Myocyte (in vitro differentiated cells): ENCODE measurements at places on chromosomes 7 and 10. TPM values are rescaled to one million over a fixed set of nuclear protein-coding genes. Genes with fewer than 3 reads are reported as not detected.

DNA sequence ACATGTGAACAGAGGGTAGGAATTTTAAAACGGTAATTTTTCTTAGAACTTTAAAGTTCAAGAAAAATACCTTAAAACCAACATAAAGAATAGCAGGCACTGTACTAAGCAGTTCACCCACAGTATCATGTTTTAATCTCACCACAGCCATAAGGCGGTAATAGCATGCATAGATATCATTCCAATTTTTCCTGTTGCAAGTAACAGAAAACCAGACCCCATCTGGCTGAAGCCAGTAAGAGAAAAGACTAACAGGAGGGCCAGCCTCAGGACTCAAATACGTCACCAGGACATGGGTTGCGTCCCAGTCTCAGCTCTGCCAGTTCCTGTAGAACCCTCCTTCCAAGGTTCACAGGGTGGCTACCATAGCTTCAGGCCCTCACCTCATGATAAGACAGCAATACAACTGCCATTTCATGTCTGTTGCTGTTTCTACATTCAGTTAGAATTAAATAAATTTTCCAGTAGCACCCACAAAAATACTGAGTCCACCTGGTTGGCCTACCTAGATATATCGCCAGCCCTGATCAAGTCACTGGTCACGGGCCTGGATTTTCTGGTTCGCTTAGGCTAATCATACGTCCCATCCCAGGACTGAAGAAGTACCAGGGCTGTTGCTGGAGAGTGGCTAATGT is 2.0 kb upstream of the RNF32 start:
- no peak for DNase-seq

GRCh38 chr10:58645416-58646146 is 132.9 kb downstream of the BICC1 start:
- no peak for DNase-seq

GRCh38 chr7:38303866-38304265 is 30.4 kb upstream of the TARP start:
- no peak for DNase-seq

DNA sequence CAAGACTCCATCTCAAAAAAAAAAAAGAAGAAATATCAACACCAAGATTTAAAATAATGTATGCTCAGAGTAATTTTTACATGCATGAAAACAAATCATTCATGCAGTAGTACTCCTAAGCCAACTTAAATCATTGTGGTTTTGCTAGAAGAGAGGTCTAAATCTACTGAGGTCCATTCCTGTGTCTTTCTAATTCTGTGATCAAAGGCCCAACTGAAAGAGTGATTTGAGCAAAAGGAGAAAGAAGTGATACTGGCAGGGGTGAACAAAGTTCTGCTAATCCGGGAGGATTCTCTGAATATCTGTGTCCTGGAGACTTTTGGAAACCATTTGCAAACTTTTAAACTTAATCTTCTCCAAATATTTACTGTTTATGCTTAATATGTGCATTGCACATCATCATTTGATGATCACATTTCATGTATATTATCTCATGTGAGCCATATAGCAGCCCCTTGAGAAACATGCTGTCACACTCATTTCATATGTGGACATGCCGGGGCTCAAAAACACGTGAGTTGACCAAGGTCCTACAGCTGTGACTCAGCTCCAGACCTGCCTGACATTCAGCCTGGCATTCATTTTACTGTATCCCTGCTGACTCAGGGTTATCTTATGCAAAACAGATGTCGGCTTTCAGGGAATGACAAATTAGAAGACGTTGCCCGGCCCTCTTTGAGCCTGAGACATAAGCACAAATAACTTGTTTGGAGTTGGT is 76.4 kb downstream of the FAM107B start:
- peak; percentile 32 for DNase-seq

GRCh38 chr10:107856047-107856315 is 691.5 kb upstream of the SORCS1 start:
- no peak for DNase-seq

GRCh38 chr10:72079356-72079755 is 9.0 kb downstream of the SPOCK2 start:
- no peak for DNase-seq

DNA sequence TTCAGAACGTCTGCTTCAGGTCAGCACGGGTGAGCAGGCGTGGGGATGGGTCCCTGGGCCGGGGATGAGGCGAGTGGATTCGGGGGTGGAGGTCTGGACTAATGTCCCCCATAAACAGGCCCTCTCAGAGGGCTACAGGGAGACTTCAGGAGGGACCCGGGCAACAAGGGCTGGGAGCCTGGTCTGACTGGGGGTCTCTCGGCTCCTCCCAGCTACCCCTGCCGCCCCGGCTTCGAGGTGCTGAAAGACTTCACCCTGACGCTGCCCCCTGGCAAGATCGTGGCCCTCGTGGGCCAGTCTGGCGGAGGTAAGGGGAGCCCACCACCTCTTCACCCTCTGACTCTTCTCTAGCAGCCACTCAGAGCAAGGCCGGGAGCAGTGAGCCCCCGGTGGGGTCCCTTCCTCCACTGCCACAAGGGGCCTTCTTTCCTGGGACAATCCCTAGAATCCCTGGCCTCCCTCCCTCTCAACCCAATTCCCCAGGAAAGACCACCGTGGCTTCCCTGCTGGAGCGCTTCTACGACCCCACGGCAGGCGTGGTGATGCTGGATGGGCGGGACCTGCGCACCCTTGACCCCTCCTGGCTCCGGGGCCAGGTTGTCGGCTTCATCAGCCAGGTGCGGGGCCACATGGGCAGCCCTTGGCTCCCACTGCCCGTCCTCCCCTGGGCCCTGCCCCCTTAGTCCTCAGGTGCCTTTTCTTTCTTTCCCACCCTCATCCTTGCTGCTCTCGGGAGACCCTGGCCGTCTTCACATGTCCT is 7.5 kb upstream of the ASIC3 start:
- no peak for DNase-seq

DNA sequence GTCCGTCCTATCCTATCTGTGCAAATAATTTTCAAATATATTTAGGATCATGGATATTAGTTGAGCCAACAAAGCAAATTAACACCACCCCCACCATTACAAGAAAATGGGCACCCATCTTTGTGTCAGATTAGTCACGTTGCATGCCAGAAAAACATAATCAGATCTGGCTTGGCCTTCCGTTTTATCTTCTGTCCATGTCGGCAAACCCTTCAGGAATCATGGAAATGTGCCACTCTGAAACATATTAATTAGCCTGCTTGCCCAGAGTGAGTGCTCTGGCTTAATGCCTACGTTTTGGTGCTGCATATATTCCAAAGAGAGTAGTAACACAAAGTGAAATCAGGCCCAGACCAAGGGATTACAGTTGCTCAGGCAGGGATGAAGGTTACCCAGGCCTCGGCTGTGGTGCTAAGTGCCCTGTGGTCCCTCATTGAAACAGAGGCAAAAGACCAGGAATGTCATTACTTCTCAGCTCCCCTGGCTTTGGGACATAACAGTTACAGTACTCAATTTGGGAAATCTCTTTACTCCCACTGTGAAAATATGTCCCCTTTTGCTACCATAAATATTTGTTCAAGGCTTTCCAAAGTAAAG is 154.0 kb upstream of the LSM8 start:
- DNase-seq = no peak

DNA sequence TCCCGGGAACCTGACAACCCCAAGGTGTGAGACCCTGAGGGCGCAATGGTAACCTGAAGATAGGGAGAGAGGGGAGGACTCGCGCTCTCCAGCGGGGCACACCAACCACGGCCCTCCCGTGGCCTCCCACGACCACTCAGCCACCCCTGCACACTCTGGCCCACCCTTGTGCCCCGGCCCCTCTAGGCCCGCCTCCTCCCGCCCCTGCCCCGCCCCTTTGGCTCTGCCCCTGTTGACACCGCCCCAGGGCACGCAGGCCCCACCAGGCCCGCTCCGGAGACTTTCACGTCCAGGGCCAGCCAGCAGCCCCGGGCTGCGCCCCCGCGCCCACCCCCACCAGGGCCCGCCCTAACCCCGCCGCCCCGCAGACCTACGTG is 10.9 kb downstream of the ATG9B start:
- no peak for DNase-seq

DNA sequence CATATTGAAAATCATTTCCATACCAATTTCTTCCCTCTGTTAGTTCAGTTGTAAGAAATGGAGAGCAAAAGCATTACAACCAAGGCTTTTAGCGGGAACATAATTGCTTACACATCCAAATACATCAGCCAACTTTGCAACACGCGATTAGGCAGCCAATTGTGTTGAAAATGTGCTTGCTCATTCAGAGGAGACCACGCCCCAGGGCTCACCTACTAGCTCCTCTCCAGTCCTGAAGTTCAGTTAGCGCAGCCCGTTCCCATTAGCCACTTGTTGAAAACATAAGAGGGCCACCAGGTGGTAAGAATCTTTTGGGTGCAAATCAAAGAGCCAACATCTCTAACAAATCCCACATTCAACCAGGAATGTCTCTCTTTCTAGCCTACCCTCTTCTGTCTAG is 213.2 kb upstream of the MDFIC start:
- DNase-seq = no peak

GRCh38 chr7:50793120-50793946 is 10.6 kb upstream of the GRB10 start:
- peak; percentile 73 for DNase-seq

DNA sequence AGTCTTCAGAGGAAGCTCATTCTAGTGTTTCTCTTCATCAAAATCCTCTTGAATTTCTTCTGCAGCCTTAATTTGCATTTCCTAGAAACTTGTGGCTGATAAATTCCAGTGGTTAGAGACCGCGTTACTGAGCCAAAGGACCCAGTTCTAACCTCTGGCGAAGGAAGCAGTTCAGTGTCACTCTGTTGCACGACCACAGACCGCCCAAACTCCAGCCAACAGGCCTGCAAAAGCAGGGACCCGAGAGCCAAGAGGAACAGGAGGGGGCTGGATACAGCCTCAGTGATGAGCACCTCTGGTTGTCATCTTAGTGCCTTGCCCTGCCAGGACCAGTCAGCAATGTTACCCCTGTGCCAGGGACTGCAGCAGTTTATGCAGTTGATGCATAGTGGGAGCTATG is 70.0 kb downstream of the AFAP1L2 start:
- peak; percentile 46 for DNase-seq

- DNase-seq = no peak
Observed at GRCh38 chr7:22660293-22660692, 66.7 kb upstream of the IL6 start.

The GPR37 gene
- 0.42 and 0.62 TPM in 2 replicates for total RNA-seq

The COPG2 gene
- total RNA-seq = 60.6 and 68.8 TPM in 2 replicates

The MSMB gene
- not detected in 2 replicates for total RNA-seq

The GRM3 gene
- 0.05 TPM in 1 of 2 replicates, not detected in the other for total RNA-seq

The PLAU gene
- total RNA-seq = 154 and 166 TPM in 2 replicates
